ENCODE measurements at places on chromosomes 5 and 9. TPM values are rescaled to one million over a fixed set of nuclear protein-coding genes. Genes with fewer than 3 reads are reported as not detected.

Gene DND1
- 1.9 TPM for polyA plus RNA-seq

Gene ADRA1B
- 1.2 TPM for polyA plus RNA-seq

Gene SOWAHA
- 0.10 TPM for polyA plus RNA-seq

- DNase-seq: no peak
Observed at GRCh38 chr5:83368835-83369234, 102.7 kb upstream of the VCAN start.

Gene MZB1
- 2.5 TPM for polyA plus RNA-seq

- no peak for DNase-seq
Observed at GRCh38 chr5:15620501-15620900, 120.5 kb downstream of the FBXL7 start.

GRCh38 chr9:87950296-87950695, 24.0 kb downstream of the CDK20 start:
- no peak for DNase-seq

DNA sequence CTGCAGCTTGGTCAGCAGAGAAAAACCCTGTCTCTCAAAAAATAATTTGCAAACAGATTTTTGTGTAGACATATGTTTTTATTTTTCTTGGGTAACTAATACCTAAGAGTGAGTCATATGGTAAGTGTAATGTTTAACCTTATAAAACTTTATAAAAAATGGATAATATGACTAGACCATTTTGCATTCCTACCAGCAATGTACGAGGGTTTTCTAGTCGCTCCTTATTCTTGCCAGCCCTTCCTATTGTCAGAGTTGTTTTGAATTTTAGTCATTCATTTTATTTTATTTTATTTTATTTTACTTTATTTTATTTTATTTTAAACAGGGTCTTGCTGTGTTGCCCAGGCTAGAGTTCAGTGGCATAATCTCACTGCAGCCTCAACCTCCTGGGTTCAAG, 37.8 kb downstream of the RABGAP1 start:
- no peak for DNase-seq

- DNase-seq: no peak
Observed at GRCh38 chr9:26247861-26248260, 569.6 kb upstream of the TUSC1 start.

DNA sequence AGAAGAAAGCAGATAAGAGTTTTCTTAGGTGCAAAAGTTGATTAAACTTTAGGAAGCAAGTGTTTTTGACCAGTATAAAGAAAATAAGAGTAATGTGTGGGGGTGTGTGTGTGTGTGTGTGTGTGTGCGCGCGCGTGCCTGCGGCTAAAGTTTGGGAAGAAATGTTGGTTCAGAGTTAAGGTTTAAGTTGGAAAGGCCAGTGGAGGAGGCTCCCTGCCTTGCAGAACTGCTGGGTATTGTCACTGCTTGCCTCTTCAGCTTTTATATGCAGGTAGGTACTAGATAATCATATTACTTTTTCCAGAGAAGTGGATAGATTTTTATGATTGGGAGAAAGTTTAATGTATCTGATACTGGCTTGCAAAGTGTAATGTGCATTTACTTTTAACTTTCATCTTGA, 2.0 kb downstream of the PIK3R1 start:
- DNase-seq: no peak

DNA sequence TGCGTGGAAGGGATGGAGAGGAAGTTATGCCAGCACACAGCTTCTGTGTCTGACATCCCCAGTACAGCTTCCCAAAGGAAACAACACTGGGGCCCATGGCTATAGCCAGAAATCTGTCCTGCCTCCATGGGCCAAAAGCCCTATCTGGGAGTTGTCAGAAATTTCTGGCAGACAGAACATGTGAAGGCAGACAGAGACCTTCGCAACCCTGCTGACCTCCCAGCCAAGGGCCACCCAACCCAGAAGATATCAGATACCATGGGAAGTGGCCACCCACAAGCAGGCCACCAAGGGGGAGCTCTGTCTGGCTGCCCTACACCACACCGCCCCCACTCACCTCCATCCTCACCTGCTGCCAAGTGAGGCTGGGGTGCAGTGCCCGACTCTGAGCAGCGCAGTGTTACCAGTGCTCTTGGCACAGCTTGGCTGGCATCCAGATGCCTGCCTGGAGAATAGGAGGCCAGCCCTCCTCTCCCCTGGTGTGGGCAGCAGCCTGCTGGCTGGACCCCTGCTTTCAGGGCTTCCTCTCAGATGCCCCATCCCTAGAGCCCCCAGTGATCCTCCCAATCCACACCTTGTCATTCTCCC, 61.6 kb upstream of the NEURL1B start:
- DNase-seq: no peak

GRCh38 chr9:3526997-3527940, 1.5 kb upstream of the RFX3 start:
- peak; percentile 52 for DNase-seq

DNA sequence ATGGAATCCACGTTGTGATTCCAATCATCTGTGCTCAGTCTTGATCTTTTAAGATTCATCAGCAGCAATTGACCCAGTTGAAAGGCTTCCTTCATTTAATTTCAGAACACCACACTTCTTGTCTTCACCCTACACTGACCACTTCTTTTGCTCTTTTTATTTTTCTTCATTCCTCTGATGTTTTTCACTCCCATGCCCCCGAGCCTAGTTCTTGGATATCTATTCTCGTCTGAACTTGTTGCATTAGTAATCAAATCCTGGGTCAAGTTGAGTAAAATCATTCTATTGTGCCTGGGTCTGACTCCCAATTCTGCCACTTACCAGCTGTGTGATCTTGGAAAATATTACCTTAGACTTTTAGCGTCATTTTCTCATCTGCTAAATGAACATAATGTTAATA, 356.5 kb downstream of the CDH12 start:
- DNase-seq: no peak

Gene BTNL3
- 0.47 TPM for polyA plus RNA-seq

GRCh38 chr9:131800366-131800765, 60.5 kb upstream of the RAPGEF1 start:
- no peak for DNase-seq

Gene S100Z
- 1.7 TPM for polyA plus RNA-seq

DNA sequence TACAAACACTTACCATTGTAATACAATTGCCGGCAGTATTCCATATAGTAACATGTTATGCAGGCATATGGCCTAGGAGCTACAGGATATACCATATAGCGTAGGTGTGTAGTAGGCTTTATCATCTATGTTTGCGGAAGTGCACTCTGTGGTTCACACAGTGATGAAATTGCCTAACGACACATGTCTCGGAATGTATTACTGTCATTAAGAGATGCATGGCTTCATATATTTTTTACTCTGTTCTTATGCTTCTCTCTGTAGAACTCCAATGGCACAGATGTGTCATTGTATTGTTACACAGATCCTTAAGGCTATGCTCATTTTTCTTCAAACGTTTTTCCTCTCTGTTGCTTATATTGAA, 19.2 kb upstream of the ANKRD18A start:
- no peak for DNase-seq

DNA sequence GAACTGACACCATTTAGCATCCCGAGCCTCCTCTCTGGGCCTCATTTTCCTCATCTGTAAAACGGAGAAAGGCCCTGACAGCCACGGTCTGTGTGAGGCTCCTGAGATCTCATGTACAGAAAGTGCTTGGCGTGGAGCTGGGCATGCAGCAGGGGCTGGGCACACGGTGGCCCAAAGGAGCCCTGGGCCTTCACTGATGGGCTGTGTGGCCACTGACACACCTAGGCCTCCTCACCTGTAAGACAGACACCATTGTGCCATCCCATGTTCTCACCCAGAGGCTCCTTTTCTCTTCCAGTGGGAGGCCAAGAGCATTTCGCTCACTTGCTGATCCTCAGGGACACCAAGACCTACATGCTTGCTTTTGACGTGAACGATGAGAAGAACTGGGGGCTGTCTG, 1.6 kb downstream of the ORM1 start:
- no peak for DNase-seq

Gene SLC6A19
- polyA plus RNA-seq: not detected

GRCh38 chr5:139188558-139189270, 9.5 kb downstream of the SIL1 start:
- no peak for DNase-seq

DNA sequence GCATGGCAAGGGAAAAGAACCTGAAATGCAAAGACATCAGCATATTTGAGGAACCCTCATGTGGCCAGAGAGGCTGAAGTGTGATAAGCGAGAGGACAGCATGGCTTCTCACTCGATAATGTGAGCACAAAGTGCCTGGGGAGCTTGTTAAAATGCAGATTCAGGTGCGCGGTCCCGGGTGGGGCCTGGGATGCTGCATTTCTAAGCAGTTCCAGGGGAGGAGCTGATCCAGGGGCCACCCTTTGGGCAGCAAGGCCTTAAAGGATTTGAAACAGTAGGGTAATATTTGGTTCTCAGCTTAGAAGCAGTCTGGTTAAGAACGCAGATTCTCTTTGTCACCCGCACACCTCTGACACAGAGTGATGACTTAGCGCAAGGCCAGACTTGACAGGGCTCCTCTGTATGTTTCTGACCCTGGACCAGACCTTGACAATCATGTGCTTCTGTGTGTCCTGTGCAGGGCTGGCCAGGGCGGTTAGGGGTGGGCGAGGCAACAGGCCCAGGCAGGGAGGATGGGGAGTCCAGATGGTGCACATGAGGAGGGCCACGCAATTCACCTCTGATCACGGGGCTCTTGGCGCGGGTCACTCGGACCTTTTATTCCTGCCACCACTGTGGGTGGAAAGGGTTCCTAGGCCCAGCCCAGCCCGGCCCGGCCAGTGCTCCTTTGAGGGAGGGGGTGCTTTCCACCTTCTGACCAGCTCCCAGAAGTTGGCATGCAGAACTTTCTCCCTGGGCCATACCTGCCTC, 62.8 kb upstream of the TBC1D2 start:
- DNase-seq: no peak

Gene NMRK1
- 57.9 TPM for polyA plus RNA-seq

DNA sequence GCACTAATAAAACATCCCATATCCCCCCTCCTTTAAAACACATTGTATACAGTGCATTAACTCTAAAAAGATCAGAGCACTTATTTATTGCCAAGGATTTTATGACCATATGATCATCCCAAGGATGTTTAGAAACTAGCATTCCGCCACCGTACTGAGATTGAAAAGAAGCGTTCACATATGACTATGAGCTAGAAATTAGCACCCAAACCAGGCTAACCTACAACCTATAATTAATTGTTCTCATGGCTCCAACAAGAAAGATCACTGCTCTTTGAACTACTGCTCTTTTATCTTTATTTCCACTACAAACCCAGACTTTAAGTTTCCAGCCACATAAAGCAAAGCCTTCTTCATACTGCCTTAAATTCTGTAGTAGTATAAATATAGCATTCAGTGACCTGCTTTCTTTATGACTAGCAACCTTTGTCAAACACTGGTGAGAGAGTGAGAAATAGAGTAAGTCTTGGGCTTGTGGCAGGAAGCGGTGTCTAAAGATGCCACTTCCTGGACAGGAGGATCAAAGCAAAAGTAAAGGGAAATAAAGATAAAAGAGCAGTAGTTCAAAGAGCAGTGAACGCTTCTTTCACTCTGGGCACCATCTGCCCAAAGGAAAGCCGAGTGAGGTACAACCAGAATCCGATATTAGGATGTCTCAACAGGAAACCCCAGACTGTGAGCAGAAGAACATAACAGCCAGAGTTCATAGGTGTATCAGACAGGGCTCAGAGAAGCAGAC, 151.1 kb upstream of the ERCC6L2 start:
- DNase-seq: no peak

- DNase-seq: peak; percentile 47
Observed at GRCh38 chr5:120139039-120139438, 325.1 kb upstream of the PRR16 start.

DNA sequence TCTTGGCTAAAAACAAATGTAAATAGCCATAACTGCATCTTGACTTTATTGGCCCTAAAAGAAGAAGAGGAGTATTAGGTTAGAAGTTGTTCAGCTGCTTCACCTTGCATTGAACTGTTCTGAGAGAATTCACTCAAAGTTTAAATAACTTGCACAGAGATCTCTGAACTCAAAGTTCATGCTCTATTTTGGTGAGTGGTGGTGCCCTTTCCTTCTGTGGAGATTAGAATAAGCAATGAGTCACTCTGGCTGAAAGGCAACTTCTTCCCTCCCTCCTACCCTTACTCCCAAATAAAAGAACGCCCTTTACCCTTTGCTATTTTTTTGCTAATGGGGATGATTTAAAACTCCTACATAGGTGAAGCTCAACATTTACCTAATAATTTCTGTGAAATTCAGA, 48.9 kb downstream of the ERMP1 start:
- no peak for DNase-seq

DNA sequence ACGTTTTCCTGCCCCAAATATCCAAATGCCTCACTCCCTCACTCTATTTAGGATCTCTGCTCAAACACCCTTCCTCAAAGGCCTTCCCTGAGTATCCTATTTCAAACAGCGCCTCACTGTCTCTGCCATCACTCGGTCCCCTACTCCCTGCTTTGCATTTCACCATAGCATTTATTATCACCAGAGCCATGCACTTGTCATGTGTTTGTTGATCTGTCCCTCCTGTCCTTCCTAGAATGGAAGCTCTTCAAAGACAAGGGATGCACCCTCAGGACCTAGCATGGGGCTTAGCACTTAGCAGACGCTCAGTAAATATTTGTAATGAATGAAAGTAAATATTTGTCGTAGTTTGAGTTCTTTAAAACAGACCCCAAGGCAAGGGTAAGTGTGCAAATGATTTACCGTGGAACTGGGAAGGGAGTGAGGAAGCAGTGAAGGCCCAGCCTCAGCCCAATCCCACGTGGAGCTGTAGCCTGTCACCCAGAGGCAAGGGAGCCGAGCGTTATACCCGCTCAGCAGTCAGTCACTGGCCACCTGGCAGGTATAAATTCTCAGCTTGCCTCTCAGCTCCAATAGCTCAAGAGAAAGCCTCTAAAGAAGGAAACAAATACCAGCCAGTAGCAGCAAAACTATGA, 97.7 kb upstream of the KIF2A start:
- no peak for DNase-seq

GRCh38 chr5:14491015-14491915, 90.3 kb upstream of the OTULINL start:
- DNase-seq: no peak
